Stimulated activated naive CD4-positive, alpha-beta T cell (primary cell): ENCODE measurements at places on chromosomes 1 and 21.

- DNase-seq, result no peak
Measured at GRCh38 chr1:23931491-23931880, 18.3 kb upstream of the CNR2 start.

DNA sequence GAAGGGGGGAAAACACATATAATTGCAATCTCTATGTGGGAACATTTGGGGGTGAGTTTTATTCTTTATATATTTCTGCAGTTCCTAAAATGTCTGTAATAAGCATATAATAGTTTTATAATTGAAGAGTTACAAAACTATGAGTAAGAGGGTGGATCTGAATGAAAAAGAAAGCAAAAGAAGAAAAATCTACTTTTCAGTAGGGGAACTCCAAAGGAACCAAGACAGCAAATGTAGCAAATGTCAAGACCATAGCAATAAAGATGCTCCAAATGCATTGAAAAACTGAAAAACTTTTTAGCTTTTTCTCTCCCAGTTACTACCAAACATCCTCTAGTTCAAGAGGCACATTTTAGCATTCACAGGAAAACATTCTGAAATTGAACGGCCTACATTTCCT, 434.8 kb downstream of the LMO4 start:
- no peak for DNase-seq

- no peak for DNase-seq
Measured at GRCh38 chr1:46525253-46525983, 26.0 kb downstream of the KNCN start.

GRCh38 chr1:201937624-201938213, 8.6 kb downstream of the LMOD1 start:
- no peak for DNase-seq

DNA sequence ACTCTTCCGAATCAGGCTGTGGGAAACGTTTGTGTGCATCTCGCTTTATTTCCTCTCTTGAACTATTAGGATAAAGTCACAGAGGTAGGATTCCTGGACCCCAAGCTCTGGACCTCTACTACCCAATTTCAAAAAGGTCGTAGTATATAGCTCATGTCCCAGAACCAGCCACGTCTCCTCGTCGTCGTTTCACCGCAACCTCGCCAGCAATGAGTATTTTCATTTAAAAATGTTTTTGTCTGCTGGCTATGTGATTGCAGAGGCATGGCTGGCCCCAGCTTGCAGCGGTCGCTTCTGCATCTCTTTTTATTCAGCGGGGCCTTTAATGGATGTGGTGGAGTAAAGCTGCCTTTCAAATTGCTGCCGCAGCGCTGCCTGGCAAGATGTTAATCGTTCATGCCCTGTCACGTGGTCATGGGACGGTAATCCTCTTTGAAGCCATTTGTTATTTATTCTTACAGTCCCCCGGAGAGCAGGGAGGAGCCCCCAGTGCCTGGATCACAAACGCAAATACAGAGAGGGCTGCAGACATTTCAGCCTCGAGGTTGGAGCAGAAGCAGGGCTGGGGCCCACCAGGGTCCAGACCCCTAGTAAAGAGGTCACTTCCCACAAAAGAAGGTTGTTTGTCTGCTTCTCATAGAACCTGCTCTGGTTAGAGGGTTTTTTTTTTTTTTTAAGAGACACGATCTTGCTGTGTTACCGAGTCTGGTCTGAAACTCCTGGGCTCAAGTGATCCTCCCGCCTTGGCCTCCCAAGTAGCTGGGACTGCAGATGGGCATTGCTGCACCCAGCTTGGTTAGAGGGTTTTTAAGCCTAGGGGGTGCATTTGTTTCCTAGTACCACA, 11.6 kb upstream of the NPHP4 start:
- no peak for DNase-seq

- DNase-seq, result no peak
Measured at GRCh38 chr1:228867108-228867950, 132.1 kb downstream of the RHOU start.

DNA sequence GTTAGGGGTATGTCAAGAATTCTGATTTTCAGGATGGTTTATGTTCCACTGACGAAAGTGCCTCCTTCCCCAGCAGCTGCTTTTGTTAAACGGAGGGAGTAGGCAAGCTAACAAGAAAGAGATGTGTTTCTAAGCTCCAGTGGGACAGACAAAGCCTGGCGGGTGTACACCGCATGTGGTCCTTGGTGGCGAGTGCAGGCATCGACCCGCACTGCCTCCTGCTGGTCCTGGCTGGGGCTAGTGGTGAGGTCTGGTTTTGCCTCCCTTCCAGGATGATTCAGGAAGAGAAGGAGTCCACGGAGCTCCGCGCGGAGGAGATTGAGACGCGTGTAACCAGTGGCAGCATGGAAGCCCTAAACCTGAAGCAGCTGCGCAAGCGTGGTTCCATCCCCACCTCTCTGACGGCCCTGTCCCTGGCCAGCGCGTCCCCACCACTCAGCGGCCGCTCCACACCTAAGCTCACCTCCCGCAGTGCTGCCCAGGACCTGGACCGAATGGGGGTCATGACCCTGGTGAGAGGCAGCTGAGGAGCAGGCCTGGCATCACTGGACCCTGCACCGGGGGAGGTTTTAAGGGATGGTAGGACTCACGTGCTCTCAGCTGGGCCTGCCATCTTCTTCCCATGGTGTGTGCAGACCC, 29.0 kb downstream of the PPFIA4 start:
- no peak for DNase-seq
